ENCODE measurements at places on chromosomes 1 and 21.

DNA sequence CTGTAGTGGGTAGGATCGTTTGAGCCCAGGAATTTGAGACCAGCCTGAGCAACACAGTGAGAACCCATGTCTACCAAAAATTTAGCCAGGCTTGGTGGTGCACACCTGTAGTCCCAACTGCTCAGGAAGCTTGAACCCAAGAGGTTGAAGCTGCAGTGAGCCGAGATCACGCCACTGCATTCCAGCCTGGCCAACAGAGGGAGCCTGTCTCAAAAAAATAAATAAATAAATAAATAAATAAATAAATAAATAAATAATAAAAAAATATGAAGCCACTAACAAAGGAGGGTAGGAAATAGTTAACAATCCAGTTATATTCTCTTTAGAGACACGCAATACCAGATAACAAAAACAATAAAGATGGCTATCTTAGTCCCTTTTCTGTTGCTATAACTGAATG, 11.9 kb upstream of the CBR3 start:
- no peaks in the 10 kb centered on the region for H3K27me3 ChIP-seq
- H3K27ac ChIP-seq = no peak overlapping the region
- no peaks in the 10 kb centered on the region for H3K36me3 ChIP-seq
- no peaks in the 10 kb centered on the region for H3K4me1 ChIP-seq

DNA sequence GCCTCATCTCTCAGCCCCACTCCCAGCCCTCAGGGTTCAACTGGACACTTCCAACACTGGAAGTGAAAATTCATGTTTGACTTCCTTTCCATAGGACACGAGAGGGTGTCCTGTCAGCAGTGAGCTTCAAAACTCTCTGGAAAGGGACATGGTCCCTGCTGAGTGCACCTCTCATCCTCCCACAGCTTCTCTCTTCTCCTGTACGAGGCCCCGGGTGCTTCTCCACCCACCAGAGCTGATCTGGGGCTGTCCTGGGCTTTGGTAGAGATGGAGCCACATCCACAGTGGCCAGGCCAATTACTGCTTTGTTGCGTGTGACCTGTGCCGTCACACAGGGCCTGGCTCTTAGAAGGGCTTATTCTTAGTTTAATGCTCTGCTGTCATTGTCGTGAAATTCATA, 182.3 kb downstream of the RRAGC start:
- no peaks in the 10 kb centered on the region for H3K27me3 ChIP-seq
- no peaks in the 10 kb centered on the region for H3K36me3 ChIP-seq
- no peak overlapping the region for H3K27ac ChIP-seq
- no peak overlapping the region for H3K4me3 ChIP-seq
- H3K4me1 ChIP-seq = no peaks in the 10 kb centered on the region
- DNase-seq = no peak

DNA sequence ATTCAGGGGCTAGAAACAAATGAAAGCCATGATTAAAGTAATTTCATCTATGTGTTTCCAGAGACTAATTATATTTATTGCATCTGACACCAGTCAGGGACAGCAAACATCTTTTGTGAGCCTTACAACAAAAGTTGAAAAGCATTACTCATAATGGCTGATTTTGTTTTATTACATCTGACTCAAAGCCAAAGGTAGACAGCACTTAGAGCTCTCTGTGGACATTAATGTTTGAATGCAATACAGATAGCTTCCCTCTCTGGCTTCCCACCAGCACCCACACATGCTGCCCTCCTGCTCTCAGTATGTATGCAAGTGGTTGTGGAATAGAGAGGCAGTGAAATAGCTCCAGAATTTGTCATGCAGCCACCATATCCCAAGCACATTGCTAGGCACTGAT, 198.7 kb downstream of the SETD4 start:
- H3K27me3 ChIP-seq = peaks cover 56% of the 10 kb centered on the region
- H3K27ac ChIP-seq = no peak overlapping the region
- no peak for DNase-seq
- no peaks in the 10 kb centered on the region for H3K36me3 ChIP-seq

- DNase-seq = no peak
- H3K4me1 ChIP-seq = no peaks in the 10 kb centered on the region
- no peak overlapping the region for H3K4me3 ChIP-seq
- no peaks in the 10 kb centered on the region for H3K36me3 ChIP-seq
- H3K27ac ChIP-seq = no peak overlapping the region
Observed at GRCh38 chr1:178928976-178929375, 58.1 kb upstream of the ANGPTL1 start.
